CD8-positive, alpha-beta memory T cell (primary cell): ENCODE measurements at places on chromosomes 3 and 15.

GRCh38 chr15:66039117-66039871 lies 170.0 kb downstream of the RAB11A start:
- DNase-seq, result no peak
- no peak overlapping the region for H3K27ac ChIP-seq
- H3K4me1 ChIP-seq, result no peaks in the 10 kb centered on the region
- peaks cover 16% of the 10 kb centered on the region for H3K27me3 ChIP-seq

DNA sequence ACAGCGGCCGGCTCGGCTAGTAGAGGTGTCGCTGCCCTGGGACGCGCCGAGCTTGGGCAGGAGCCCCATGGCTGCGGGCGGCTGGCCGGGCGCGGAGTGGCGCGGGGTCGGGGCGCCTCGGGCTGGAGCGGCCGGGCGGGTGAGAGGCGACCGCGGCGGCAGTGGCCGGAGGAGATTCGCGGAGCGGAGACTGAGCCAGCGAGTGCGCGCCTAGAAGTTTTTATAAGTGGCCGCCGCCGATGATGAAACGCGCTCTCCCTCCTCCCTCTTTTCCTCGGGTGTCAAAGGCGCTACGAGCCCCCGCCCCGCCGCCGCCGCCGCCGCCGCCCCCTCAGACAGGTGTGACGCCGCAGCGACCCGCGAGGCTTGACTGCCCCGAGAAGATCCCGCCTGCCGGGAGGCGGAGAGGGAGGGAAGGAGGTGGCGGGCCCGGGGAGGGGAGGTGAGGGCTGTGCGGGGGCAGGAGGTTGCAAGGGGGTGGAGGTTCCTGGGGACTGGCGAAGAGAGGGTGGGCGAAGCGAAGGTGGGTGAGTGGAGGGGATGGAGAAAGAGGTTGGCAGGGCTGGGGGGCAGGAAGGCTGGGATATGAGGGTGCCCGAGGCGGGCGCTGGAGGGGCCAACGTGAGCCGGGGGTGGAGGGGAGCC lies at the start of gene SLCO2A1:
Gene SLCO2A1 (minus strand): TSS at position 192 of the 645 bp plus-strand sequence. CDS start 123 bp downstream, at position 69.
- no peaks in the 10 kb centered on the region for H3K36me3 ChIP-seq
- DNase-seq, result no peak
- H3K27ac ChIP-seq, result no peak within 1 kb of the TSS
- H3K4me1 ChIP-seq, result no peaks in the 10 kb centered on the region
- no peak within 1 kb of the TSS for H3K4me3 ChIP-seq

DNA sequence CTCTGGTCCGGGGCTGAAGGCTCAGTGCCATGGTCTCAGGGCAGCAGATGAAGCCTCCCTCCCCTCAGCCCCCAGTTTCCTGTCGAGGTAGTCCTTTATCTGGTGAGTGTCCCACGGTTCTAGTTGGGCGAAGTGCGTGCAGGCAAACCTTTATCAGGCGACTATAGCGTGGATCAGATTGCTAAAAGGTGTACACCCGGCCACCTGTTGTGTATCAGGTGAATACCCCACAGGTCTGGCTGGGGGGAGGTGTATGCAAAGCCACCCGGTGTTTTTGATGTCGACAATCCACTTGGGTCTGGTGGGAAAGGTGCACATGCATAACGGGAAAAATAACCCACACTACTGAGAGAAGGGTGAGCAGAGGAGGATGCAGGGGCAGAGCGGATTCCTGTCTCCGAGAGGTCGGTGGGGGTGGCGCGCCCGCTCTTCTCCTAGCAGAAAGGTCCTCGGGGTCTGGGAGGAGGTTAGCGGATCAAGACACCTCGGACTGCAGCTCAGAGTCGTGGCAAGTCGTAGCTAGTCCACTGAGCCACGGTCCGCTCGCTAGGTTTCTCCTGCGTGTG lies 507 bp downstream of the SLC12A6 start:
- peaks cover 64% of the 10 kb centered on the region for H3K4me1 ChIP-seq
- peak overlapping the region; percentile 89 for H3K4me3 ChIP-seq
- no peaks in the 10 kb centered on the region for H3K27me3 ChIP-seq
- no peak for DNase-seq
- H3K27ac ChIP-seq, result peak overlapping the region; percentile 85
- peaks cover 6% of the 10 kb centered on the region for H3K36me3 ChIP-seq

- H3K27ac ChIP-seq, result no peak overlapping the region
- no peak for DNase-seq
- no peak overlapping the region for H3K4me3 ChIP-seq
- H3K36me3 ChIP-seq, result peaks cover 5% of the 10 kb centered on the region
- no peaks in the 10 kb centered on the region for H3K27me3 ChIP-seq
Observed at GRCh38 chr15:43465100-43465499, 27.9 kb downstream of the TP53BP1 start.

- no peaks in the 10 kb centered on the region for H3K36me3 ChIP-seq
- H3K27ac ChIP-seq, result no peak overlapping the region
- no peaks in the 10 kb centered on the region for H3K4me1 ChIP-seq
- no peak for DNase-seq
- no peaks in the 10 kb centered on the region for H3K27me3 ChIP-seq
Observed at GRCh38 chr3:97515076-97515475, 249.5 kb upstream of the ARL6 start.

- H3K36me3 ChIP-seq, result no peaks in the 10 kb centered on the region
- DNase-seq, result no peak
- no peak overlapping the region for H3K4me3 ChIP-seq
- H3K27me3 ChIP-seq, result no peaks in the 10 kb centered on the region
- no peaks in the 10 kb centered on the region for H3K4me1 ChIP-seq
Observed at GRCh38 chr3:30914696-30915095, 20.2 kb upstream of the GADL1 start.

DNA sequence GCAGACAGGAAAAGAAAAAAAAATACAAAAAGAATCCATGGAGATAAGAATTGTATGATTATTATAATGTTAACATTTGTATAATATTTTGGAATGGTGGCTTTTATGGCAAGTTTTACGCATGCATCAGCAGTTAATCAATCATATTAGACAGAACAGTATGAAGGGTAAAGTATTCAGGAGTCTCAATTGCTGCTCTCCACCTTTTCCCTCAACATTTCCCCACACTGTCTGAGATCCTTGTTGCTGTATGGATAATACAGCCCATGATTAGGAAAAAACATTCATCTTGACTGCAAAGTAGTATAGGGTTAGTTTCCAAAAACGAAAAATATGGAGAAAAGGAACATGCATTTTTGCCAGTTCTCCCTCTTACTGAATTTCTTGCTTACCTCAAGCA lies 755.3 kb upstream of the ARPP21 start:
- DNase-seq, result no peak
- no peak overlapping the region for H3K4me3 ChIP-seq
- H3K4me1 ChIP-seq, result no peaks in the 10 kb centered on the region
- H3K27ac ChIP-seq, result no peak overlapping the region

GRCh38 chr3:89306540-89306939 lies 199.1 kb downstream of the EPHA3 start:
- H3K4me3 ChIP-seq, result no peak overlapping the region
- H3K36me3 ChIP-seq, result no peaks in the 10 kb centered on the region
- H3K27ac ChIP-seq, result no peak overlapping the region
- no peaks in the 10 kb centered on the region for H3K27me3 ChIP-seq
- no peaks in the 10 kb centered on the region for H3K4me1 ChIP-seq
